CD4-positive, alpha-beta T cell treated with Interferon gamma for 1 hour (primary cell): ENCODE measurements at places on chromosomes 16 and 17.

DNA sequence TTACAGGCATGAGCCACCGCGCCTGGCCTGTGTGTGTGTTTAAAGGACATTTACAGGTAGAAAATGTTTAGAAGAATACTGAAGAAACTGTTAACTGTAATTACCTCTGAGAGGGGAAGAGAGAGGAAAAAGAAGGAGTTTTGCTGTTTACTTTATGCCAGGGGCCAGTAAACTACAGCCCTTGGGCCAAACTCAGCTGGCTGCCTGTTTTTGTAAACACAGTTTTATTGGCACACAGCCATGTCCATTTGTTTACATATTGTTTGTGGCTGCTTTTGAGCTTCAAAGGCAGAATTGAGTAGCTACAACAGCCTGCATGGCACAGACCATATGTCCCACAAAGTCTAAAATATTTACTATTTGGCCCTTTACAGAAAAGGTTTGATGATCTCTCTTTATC is 76.4 kb downstream of the GPR139 start:
- DNase-seq = no peak

DNA sequence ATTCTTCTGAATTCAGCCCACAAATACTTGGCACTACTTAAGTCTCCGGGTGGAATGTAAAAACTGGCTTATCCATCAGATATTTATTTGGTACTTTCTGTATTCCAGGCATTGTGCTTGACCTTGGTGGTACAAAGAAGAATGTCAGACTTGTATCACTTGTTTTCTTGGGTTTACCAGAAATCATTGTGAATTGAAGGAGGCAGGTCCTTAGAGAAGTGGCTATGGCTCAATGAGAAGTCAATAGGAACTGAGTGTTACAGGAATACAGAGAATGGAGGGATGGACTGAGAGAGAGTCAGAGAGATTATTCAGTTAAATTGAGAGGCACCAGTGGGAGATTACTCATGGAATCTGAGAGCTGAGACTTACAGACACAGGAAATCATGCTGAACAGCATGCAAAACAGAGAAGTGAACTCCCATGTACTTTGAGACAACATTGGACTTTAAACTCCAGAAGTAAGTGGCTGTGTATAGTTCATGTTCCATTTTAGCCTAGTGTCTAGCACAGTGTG is 704.1 kb downstream of the CDH11 start:
- no peak for DNase-seq

DNA sequence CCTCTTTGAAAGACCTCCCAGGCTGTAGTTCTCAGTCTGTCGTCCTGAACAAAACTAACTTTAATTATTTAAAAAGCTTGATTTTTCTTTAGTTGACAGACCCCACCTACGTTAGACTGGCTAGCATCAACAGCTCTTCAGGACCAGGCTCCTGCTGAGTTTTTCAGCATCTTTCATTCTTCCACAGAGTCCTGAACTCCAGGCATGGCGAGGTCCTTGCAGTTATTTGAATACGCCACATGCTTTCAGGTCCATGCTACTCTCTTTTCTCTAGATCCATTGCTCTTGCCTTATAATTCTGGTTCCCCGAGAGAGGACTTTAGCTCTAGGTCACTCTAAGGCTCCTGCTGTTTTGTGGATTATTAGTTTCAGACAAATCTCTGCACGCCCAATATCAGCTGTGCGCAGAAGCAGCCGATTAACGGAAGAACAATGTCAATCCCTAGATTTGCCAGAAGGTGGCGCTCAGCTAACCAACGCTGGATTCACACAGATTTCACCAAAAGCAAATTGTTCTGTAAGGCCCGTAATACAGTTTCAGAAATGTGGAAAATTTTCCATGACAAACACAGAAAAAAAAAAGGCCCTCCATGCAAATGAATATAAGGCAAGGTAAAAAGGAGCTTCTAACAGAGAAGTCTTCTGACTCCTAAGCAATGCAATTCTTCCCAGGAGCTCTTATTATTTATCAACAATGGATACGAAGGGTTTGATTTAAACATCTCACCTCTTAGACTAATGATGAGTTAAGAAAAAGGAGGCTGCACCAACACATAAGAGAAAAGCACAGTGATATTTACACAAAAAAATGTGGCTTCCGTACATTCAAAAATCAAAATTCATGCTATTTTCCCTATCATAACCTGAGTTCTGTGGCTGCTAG is 33.5 kb upstream of the BCO1 start:
- no peak for DNase-seq

GRCh38 chr16:89048090-89048725 is 45.4 kb upstream of the ACSF3 start:
- no peak for DNase-seq
